Amniotic epithelial cell (primary cell): ENCODE measurements at places on chromosomes 5 and 9.

GRCh38 chr5:86917117-86917579 is 299.4 kb downstream of the COX7C start:
- peak; percentile 30 for DNase-seq

GRCh38 chr5:150642567-150642927 is 2.1 kb downstream of the SYNPO start:
- DNase-seq: peak; percentile 92

DNA sequence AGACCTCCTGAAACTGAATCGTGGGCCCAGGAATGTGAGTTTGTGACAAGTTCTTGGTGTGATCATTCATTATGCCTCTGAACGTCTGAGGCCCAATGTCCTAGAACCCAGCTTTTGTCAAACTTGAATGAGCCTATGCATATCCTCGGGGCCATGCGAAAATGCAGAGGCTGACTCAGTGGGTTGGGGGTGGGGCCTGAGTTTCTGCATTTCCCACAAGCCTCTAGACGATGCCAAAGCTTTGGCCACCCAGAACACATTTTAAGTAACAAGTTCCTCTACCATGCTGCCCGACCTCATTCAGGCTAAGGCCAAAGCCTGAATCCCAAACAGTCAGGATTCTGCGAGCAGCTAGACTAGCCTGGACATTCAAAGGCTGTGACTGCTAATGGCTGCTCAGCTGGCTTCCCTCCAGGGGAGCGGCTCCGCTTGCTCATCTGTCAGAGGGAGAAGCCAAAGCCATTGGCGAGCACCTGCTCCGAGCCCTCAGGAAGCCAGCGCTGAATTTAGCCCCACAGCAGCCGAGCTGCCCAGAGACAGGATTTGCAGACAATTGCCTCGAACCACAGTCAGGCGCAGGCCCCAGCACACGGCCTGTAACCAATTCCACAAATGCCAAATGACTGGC is 177.5 kb downstream of the ZDHHC21 start:
- no peak for DNase-seq

DNA sequence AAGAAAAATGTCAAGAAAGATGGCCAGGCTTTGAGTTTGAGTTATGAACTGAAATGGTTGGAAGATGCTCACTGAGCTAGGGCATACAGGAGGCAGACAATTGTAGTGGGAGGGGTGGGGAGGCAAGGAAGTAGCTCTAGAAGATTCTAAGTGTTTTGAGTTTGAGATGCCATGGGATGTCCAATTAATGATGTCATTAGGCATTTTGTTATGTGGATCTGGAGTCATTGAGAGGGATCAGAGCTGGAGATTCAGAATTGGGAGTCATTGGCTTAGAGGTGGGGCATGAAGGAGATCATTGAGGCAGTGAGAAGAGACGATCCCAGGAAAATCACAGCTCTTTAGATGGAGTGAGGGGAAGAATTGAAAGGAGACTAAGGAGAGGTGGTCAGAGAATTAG is 111.5 kb upstream of the ZNF618 start:
- DNase-seq: no peak

- no peak for DNase-seq
Observed at GRCh38 chr5:58187432-58188261, 272.2 kb downstream of the PLK2 start.
